ENCODE measurements at places on chromosomes 3 and 15.

DNA sequence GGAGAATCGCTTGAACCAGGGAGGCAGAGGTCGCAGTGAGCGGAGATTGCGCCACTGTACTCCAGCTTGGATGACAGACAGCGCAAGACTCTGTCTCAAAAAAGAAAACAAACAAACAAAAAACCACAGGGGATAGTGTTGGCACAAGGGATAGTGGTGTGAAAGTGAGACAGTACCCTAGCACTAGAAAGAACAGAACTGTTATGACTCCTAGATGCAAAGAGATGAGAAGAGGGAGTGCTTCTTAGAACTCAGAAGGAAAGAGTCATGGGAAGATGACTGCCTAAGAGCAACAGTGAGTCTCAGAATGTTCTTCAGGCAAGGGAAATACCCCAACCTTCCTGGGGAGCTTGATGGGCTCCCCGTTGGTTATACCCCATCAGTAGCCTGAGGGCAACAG is 17.8 kb upstream of the ZNF770 start:
- no peak for DNase-seq

DNA sequence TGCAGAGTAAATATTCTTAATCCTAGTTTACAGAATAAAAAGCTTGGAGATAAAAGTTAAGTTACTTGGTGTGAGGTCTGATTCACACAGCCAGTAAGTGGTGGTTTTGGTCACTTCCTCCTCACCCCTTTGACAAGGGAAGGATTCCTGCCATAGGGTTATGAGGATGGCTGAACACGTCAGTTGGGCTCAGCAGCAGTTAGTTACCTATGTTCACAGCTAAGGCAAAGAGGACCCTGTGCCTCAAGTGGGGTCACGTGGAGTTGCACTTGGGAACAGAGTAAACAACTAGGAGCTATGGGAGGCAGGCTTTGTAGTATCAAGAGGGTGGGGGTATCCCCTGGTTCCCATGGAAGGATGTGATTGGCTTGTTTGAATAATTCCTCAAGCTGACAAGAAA is 232.2 kb downstream of the UBE2E2 start:
- DNase-seq: no peak

DNA sequence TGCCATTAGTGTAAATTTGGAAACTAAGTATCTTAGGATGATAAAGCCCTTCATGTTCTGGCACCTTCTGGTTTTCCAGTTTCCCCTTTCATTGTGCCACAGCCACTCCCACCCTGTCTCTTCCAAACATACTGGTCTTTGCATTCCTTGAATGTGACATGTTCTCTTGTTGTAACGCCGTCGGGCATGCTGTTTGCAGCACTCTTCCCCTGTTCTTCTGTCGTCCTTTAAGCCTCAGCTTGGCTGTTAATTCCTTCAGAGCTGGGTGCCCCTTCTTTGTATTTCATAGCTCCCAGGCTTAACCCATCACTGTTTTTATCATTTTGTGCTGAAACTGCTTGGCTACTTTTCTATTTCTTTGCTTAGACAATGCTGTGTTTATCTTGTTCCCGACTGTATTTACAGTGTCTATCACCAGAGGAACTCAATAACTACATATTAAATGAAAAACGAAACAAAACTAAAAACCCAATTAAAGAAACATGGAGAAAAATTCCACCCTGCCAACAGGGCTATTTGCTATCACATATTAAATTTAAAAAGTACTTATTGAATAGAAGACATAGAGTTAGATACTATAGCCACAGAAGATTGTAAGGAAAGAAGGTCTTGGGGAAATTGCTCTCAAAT is 95.4 kb upstream of the KCNAB1 start:
- DNase-seq: no peak

GRCh38 chr15:47796830-47797229 is 79.5 kb downstream of the SEMA6D start:
- peak; percentile 25 for DNase-seq

GRCh38 chr3:12278566-12278965 is 10.3 kb upstream of the PPARG start:
- DNase-seq: no peak

GRCh38 chr15:52146776-52147175 is 34.2 kb upstream of the BCL2L10 start:
- DNase-seq: peak; percentile 34

DNA sequence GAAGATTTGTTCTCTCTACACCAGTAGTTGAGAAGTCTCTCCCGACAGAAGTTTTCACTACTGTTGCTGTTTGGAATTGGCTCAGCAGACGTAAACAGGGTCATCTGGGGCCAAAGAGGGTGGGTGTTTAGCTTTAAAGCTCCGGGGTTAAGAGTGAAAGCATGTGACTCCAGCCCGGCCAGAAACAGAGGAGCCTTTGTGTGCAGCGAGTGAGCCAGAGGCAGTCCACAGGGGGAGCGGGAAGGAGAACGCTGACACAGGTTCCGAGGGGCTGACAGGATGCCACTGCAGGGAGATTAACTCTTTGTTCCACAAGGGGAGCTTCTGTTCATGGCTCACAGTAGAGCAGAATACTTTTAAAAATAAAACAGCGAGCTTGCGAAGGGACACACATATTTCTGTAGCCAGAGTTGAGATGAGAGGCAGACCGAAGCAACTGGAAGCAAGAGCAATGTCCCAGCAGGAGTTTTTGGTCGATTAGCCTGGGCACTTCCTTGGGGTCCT is 26.9 kb downstream of the BMF start:
- DNase-seq: peak; percentile 55

DNA sequence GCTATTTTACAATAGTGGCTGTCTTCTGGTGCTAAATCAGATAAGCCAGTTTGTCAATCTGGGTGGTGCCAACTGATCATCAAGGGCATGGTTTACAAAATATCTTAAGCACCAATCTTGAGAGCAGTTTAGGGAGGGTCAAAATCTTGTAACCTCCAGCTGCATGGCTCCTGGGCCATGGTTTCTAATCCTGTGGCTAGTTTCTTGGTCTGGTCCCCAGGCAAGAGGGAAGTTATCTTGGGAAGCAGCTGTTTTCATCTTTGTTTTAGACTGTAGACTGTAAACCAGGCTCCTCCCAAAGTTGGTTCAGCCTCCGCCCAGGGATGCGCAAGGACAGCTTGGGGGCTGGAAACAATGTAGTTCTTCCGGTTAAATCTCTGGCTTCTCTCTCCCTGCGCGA is 166.8 kb downstream of the IL1RAP start:
- DNase-seq: no peak

DNA sequence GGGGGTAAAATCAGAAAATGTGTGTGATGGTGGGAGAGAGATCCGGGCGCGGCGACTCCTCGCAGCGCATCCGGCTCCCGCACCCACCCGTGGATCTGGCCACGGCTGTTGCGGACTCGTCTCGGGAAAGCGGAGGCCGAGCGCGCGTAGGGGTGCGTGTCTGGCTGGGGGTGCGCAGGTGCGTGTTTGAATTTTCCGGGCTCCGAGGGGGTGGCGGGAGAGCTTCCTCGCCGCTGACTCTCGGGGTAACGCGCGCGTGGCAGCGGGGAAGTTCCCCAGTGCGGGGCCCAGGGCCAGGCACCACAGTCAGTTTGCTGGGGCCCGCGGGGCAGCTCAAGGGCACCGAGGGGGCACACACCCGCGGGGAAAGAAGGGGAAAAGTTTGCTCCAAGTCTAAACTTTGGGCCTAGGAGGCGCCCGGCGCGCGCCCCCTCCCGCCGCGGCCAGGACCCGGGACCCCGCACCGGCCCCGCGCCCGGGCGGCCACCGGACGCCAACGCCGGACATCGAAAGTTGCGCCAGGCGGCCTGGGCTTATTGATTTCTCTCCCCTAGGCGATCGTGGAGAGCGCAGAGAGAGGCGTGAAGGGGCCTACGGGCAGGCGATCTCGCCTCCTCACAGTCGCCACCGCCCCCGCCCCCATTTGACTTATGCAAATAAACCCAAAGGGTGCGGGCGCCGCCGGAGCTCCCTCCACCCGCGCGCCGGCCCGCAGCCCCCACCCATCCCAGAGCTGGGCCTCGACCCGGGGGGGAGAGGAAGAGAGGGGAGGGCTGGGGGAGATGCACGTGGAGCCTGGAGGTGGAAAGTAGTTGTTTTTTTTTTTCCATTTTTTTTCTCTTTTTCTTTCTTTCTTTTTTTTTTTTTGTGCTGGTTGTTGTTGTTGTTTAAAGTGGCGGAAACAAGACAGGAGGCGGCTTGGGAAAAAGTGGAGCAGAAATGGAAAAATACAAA is 639 bp downstream of the FOXP1 start:
- peak; percentile 74 for DNase-seq

DNA sequence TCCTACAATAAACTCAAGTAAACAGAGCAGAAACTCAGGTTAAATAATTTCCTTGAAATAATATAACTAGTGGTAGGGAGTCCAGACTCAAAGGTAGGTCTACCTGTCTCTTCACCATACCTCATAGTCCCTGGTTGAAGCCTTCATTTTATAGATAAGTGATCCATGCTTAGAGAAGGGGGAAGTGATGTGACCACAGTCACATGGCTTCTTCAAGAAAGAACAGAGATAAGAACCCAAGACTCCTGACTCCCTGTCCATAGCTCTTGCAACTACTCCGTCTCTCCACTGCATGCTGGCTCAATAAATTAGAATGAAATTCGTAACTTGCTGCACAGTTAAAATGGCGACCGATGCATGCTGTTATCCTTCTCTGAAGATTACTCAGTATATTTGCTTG is 11.0 kb upstream of the C15orf61 start:
- DNase-seq: no peak

DNA sequence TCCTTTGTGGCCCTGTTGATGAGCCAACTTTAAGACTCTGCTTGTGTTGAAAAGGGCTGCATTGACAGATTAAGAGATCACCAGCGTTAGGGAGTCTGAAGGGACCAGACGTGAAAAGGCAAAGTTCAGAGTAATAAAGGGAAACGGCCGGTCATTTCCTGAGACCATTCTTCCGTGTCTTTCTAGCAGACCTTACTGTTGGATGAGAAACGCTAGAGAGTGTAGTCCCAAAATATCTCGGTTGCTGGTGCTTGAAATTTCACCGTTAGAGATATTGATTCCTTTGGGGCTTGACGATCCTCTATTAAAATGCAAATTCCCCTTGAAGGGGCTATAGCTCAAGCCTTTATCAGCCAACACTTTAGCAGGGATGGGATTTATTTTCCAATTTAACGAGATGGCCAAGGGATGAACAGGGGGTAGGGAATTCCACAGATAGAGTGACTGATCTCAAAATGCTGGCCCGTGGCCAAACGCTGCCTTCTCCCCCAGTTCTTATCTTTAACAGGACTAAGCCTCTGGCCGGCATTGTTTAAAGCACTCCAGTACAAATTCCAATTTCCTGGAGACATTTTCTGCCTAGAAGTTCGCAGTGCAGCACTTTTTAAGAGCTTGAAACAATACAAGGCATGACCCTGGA is 250.4 kb downstream of the TJP1 start:
- DNase-seq: no peak

- DNase-seq: no peak
Measured at GRCh38 chr15:36062357-36062756, 516.4 kb upstream of the DPH6 start.

DNA sequence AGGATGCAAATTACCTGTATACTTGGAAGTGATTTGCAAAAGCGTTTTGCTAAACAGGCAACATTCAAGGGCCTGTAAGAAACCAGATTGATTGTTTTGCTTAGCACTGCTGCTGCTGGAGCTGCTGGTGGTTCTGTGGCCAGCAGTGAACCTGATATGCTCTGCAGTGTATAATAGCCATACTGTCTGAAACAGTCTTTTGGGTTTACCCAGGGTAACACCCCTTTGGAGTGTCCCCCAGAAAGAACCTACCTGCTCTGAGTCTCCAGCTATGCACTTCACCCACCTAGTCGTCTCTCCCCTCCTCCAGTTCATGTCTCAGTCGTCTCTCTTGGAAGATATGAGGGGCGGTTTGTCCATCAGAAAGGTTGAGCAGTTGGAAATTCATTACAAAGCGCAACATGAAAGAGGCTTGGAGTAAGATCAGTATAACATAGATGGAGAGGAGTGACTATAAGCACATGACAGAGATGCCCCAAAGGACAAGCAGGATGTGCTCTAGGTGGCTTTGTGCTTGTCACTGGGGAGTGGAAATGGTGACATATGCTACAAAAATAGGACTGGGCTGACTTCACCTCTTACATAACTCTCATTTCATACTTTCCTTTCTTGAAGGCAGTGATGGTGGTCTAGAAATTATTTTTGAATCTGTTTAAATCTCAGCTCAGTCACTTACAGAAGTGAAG is 3.8 kb downstream of the MKRN2 start:
- DNase-seq: no peak
